ENCODE measurements at places on chromosomes 2 and 18. TPM values are rescaled to one million over a fixed set of nuclear protein-coding genes. Genes with fewer than 3 reads are reported as not detected.

POTEC gene
- total RNA-seq: 2.9 TPM

DNA sequence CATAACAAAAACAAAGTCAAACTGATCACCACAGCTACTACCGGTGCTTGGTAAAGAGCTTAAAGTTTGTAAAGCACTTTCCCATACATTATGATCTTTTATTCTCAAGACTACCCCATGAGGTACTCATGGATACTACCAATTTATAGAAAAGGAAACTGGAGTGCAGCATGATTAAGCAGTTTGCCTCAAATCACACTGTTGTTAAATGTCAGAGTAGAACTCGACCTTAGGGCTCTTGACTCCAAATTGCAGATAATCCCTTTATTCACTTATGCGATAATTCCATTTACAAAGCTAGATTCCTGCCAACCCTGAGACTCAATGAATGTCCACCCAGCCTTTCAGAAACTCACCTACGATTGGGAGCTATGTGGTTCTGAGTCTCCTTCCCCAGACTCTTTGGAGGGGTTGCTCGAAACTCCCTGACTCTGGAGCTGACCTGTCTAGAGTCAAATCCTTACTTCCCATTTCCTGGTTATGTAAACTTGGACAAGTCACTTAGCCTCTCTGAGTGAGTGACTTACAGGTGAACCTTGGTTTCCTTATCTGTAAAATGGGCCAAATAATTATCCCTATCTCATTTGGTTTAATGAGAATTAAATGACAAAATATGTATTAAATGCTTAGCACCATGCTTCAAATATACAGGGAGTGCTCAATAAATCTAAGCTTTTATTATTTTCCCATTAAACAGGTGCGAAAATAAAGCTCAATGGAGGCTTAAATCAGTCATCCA lies 47.4 kb downstream of the PSD4 start:
- no peak for DNase-seq

DNA sequence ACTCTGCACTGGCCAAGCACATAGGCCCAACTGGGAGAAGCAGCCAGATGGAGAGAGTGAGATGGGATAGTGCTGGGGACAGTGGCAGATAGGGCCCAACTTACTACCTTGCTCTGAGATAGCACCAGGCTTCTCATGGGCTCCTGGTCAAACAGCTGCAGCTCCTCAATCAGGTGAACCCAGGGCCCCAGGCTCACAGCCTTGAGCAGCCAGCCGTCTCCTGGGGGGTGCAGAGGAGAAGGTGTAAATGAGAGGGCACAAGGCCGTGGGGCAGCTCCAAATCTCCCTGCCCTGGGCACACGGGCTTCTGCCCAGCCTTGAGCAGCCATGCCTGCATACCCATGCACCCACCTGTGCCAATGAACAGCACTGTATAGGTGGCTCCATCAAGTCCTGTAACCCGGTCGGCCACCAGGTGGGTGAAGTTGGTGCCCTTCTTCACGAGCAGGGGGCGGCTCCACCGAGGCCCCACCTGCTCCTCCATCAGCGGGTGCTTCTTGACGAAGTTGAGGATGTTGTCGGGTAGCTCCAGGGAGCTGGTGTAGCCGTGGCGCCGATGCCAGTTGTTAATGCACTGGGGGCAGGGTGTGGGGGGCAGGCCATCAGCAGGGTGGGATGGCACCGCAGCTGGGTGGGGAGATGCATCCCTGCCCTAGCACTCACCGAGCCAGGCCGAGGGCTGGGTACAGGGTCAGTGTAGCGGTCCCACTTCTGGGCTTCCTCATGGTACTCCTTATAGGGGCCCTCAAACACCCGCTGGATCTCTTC lies 5.9 kb upstream of the ANKRD39 start:
- DNase-seq: no peak

DNA sequence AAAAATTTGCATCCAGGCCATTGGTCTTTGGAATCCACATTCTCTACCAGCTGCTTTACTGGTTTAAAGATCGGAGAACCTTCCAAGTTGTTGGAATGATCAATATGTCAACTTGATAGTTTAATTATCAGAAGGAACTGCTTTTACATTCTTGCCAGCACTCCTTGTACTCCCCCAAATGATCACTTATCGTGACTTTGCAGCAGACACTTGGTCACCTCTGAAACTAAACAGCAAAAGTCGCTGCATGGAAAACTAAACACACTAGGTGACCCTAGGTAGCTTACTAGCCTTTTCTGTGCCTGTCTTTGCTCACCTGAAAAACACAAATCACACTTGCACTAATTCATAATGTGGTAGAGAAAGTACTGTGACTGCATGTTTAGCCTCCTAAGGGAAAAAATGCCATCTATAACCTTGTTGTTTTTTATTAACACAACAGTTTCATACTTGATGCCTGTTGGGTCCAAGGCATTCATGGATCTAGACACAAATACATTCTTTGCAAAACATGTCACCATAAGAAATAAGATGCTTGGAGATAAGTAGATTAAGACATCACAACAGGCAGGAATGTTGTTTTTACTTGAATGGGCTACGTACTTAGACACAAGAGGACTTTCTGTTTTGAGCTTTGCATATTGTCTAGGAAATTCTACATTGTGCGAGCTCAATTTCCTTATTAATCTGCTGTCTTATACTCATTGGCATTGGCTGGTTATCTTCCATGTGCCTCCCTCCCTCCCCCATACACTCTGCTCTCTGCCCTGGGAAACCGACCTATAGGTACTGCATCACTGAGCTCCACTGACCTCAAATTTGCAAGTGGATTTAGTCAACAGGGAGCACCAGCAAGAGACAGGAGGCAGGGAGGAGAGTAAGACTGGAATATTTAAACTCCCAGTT lies 219.1 kb upstream of the STK17B start:
- DNase-seq: no peak

DNA sequence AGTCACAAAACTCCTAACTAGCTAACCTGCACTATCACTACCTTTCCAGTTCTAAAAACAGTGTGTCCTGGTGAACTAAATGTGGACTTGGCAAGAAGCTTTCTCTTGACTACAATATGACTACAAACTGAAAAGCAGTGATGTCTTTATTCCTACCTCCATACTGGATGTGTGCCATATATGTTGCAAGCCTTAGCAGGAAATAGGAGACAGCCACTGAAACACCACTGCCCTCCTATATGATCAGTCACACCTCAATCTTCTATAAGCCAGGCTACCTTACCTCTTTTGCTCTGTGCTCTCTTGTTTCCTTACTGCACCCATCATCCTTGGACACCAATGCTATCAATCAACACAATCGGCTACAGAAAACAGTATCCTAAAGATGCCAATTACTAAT lies 34.1 kb downstream of the SS18 start:
- no peak for DNase-seq

DNA sequence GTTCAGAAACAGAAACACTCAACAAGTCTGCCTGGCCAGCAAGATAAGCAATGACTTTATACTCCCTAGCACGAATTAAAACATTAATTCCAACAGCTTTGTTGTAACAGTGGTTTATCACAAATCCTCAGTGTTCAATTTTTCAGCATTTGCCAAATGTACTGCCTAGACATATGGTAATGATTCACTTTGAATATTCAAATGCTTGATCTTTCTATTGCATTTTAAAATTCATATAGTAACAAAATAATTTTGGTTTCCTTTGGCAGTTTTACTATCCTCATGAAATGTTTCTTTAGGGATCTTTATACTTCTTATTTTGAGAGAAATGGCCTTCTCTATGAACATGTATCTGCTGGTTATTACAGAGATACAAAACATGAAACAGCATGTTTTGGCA lies 851.8 kb upstream of the NXPH2 start:
- no peak for DNase-seq

PAIP2B gene
- 2.5 TPM for total RNA-seq

KDSR gene
- total RNA-seq: 26.2 TPM

DNA sequence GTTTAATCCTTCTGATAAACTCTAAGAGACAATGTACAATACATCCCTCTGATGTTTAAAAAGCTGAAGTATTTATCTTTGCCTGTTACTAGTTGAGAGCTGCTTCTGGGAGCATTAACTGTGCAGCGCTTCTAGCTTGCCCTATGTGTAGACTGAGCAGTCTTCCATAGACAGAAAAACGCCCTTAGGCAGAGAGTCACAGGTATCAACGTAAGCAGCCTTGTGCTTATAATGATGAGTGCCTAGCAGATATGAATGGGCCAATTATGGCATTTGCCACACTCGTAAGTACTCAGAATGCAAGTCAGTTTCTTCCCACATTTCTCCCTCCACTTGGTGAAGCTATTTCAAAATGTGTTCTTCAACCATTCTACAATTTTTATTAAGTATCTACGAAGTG lies 731.1 kb upstream of the SLC8A1 start:
- DNase-seq: no peak

NGEF gene
- 3.3 TPM for total RNA-seq

DNA sequence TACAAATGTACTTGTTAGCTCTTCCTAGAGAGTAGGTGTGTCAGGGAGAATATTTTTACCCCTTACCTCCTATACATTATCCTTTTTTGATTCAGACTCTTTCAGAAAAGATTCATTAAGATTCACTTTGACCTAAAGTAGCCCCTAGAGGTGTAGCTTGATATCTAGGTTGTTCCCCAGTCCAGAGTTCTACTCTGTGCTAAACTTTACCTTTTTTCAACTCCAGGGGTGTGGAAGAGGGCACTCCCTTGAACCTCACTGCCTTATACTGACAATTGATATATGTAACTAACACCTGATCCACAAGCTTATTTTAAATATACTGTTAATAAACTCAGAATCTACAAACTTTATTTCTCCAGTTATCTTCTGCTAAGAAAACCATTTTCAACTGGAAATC lies 30.0 kb downstream of the AFTPH start:
- no peak for DNase-seq

SEMA4F gene
- total RNA-seq: 4.2 TPM

GRCh38 chr2:232420463-232421188 lies 14.0 kb downstream of the ALPG start:
- no peak for DNase-seq

- DNase-seq: no peak
Observed at GRCh38 chr2:41167014-41167413, 715.1 kb upstream of the SLC8A1 start.

GRCh38 chr2:233656443-233656842 lies 15.3 kb upstream of the UGT1A9 start:
- DNase-seq: no peak

- DNase-seq: no peak
Observed at GRCh38 chr2:52312486-52312885, 1280.6 kb upstream of the NRXN1 start.

Measured in Daoy (cell line).